Suppressor macrophage treated with lipopolysaccharide for 4 hours (primary cell): ENCODE measurements at places on chromosomes 6 and 20.

GRCh38 chr6:166389119-166389518 lies 6.4 kb upstream of the MPC1 start:
- DNase-seq = no peak

DNA sequence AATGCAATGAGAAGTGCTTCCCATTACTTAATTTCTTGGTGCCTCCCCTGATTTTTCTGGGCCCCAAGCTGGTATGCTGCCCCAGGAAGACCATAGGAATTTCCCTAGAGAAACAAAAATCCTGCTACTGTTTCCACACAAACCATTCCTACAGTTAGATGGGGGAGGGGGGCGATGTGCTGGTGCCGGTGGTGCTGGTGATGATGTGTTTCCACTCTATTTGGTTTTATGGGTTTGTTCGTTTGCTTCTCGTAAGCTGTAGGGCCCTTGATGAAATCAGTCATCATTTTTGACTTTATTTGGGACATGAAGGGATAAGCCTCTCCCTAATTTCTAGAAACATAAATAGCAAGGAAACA lies 105.1 kb downstream of the MKKS start:
- DNase-seq = no peak

DNA sequence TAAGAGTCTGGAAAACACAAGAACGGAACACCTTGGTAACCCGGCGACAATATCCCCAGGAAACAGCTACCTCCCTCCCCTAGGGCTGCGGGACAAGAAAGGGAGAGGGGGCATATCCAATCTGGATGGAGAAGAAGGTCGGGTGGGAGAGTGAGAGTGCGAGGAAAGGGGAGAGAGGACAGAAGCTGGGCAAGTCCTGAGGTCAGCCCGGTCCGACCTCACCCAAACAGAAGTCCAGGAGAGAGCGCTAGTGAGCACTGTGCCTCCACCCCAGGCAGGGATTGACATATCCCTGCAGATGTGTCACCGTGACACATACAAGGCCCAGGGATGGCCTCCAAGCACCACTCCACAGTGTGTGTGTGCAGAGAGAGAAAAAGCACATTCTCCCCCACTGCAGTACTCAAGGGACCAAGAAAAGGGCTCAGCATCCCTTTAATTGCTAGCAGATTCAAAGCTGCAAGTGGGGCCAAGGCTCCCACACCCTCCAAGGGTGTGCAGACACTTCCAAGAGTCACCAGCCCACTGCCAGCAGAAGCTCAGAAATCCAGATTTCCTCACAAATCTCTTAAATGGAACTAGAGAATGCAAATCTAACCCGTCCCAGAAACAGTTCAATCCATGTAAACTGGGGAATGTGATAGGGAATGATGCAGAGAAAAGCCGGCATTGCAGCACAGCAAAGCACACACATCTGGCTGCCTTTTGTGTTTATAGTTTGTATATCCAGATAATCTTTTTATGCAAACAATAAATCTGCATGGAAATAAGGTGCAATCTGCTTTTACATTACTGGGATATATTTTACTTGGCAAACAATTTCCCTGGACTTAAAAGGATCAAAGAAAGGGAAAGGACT lies 3.1 kb downstream of the PXDC1 start:
- peak; percentile 82 for DNase-seq

DNA sequence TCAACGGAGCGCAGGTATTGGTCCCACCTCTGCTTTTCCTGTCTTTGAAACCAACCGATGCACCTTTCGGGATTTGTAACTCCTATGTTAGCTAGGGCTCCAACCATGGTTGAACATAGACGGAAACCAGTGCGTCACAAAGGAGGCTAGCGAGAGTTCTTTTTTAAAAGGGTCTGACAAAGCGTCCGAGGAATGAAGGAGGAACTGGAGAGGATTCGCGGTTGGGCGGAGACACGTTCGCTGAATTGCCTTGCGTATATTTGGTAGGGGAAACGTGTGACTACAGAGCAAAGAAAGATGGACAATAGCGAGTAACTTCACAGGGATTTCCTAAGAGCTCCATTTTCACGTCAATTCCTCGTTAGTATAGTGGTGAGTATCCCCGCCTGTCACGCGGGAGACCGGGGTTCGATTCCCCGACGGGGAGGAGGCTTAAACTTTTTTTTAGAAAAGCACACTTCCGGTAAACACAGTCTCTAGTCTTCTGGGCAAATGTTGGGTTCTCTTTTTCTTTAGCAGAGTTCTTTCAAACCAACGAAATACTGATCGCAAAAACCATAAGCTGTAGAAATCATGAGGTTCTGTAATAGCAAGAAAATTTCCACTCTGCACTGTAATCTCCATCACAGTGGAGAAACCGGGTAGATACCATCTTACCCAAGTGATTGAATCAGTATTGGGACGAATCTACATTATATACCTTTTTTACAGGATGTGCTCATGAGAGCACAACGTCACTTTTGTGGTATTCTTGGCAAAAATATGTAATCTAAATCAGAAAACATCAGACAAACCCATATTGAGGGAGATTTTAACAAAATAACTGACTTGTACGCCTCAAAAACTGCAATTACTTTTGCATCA lies 6.6 kb upstream of the ZNF184 start:
- DNase-seq = peak; percentile 90

- no peak for DNase-seq
Observed at GRCh38 chr20:57491373-57491772, 33.6 kb downstream of the CTCFL start.

DNA sequence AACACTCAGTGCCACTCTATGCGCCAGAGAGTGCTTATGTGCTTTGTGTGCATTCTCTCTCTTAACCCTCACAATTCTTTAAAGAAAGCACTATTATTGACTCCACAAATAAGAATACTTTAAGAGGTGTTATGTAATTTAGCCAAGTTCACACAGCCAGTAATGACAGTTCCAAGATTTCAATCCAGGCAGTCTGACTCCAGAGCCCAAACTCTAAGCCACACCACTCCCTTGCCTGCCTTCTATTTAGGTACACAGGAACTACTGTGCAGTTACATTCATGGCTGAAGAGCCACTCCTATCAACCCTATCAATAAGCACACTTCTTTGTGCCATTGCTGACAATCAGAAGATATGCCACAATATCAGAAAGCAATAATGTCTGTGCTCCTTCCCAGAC lies 93.3 kb downstream of the PTPRK start:
- no peak for DNase-seq

GRCh38 chr6:43263314-43264178 lies 20.3 kb downstream of the TTBK1 start:
- peak; percentile 88 for DNase-seq

GRCh38 chr6:110549277-110549676 lies 72.9 kb upstream of the SLC22A16 start:
- DNase-seq = no peak

DNA sequence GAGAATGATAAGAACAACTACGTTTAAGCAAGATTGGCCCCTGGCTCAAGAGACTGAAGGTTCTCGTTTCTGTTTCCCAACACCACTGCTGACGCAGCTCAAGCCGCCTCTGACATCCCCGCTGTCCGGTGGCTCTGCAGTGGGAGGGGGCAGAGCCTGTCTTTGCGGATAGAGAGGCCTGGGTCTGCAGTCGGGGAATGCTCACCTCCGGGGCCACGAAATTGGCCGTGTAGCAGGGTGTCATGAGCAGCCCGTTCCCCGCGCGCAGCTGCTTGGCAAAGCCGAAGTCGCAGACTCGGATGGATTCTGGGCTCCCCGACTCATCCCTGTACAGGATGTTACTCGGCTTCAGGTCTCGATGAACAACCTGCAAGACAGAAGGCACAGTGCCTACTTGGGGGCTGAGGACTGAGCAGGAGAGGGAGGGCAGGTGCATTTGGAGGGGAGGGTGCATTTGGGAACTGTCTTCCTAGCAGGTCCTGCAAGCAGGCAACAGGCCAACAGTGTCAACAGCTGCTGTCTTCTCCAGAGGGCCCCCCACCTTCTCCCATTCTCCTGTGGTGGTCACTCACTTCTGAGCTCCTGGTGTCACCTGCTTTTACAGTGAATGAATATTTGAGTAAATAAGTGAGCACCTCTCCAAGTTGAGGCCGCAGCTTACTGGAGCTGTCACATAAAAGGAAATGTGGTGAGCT lies 40.5 kb upstream of the MPC1 start:
- DNase-seq = no peak

GRCh38 chr6:3052481-3053230 lies 15.6 kb upstream of the RIPK1 start:
- DNase-seq = no peak

GRCh38 chr20:46183768-46184167 lies 65.7 kb downstream of the CD40 start:
- no peak for DNase-seq

DNA sequence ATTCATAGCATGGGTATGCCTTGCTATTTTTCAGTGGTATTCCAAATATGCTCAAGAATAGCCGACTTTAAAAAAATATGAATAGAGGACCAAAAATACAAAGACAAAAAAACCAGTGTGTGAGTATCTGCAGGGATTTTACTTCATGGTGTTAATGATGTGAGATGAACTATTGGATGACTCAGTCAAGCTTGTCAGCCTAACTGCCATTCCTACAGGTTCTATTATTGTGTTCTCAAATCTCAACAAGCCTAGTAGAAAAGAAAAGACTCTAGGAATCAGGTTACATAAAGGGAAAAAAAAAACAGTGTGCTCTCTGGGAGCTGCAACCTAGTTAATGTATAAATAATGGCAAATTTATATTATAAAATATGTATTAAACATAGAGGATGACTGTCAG lies 588.4 kb upstream of the BTBD3 start:
- no peak for DNase-seq

DNA sequence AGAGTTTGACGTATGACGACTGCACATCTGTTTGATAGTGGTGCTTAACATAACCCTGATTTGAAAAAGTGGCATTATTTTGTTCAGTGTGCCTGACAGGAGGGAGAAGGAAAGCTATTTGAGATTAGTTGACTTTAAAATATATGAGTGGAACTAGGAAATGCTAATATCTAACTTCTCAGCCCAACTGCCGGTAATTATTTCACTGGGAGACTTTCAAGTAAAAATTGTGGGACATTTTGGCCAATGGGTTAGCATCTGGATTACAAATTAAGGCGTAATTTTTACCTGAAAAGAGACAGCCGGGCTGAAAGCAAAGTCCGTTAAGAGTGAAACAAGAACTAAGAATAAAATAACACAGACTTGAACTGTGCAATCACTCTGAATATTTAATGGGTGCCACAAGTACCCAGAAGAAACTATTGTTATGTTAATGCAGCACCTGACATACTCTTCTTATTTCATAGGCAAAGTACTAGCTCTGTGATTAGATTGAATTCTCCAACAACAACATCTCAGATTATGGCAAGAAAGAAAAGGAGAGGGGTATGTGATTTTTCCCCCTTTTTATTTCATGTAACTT lies 2.0 kb downstream of the HEY2 start:
- DNase-seq = no peak

DNA sequence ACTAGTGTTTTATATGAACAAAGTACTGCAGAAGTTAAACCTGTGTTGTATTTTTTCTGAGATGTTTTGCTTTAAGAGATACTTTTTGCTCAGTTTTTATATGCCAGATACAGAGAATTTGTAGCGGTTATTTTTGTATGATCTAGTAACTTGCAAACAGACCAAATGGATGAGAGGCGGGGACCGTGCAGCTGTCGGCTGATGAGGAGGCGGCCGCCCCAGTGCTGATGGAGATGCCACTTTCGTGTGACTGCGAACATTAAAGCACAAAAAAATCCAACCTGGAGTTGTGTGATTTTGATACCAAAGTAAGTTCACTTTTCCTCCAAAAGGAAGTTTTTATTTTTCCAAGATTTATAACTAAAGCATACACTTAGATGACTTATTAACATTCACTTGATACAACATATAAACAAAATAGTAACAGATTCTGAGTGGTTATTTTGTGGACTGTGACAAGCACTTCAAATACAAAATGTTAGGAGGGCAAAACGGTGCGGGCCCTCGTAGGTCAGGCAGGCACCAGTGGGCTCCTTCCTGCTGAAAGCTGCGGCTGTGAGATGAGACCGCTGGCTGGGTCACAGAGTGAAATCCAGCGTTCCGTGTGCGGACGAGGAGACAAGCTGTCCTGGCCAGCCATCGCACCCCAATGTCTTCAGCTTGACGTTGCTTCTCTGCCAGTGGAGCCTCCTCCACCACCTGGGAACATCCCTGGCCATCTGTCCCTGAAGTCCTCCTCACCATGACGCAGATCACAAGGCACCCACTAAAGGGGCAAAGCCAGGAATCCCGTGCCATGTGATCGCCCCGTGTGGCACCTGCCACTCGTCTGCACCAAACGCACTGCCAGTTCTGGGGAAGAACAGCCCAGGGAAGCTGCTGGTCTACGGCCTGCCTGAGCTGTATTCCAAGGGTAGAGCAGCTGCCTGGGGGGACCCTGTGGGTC lies 4.0 kb upstream of the OGFR start:
- no peak for DNase-seq

DNA sequence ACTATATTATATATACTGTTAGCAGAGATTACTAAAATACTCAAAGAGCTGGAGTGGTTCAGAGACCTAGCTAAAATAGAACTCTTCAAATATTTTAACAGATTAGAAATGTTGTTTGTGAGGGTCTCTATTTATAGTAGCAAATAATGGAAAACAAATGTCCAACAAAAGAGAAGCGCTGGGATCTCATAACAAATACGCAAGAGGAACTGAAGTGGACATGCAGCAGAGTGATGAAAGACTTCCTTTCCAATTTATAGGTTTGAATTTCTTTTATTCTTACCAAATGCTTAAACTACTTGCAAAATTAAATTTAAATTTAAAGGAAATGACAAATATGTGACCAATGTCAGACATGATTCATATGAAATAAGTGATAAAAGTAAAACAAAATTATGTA lies 49.9 kb downstream of the PIGU start:
- DNase-seq = peak; percentile 15

- DNase-seq = no peak
Observed at GRCh38 chr20:37816003-37816402, 86.9 kb upstream of the VSTM2L start.

DNA sequence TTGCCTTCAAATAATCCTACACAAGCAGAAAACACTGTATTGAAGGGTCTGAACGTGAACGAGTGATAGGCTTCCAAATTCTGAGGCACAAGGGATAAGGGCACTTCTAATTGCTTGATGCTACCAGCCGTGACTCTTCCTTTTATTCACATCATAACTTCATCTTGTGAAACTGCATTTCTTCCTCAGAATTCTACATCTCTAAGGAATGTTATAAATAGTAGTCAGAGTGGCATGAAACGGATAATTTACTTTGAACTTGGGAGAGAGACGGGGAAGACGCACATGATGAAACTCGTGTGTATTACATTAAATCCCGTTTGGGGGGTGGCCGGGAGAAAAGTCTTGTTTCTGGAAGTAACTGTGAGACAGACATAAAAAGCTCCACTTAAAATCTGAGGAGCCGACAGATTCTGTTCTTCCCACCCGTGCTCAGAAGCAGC lies 754 bp downstream of the HDDC2 start:
- peak; percentile 32 for DNase-seq

DNA sequence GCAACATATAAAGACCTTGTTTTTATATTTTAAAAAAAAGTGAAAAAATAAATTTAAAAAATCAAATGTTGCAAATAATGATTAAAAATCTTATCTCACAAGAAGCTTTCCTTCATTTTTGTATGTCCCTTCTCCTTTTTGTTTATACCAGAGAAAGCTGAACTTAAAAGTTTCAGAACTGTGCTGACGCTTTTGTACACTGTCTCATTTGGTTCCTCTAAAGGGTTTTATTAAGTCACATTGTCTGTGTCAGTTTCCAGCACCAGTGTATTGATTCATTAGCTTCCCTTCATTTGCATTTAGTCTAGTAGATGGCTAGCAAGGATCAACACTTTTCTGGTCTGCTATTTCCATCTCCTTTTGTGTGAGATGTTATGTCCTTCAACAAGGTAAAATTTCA lies 6.7 kb downstream of the PCED1A start:
- peak; percentile 75 for DNase-seq
